NCI-H2081 treated with DMSO at 0.1 percent for 48 hours (cell line): ENCODE measurements at places on chromosomes 13 and 19.

GRCh38 chr13:70864731-70865130, 756.5 kb upstream of the KLHL1 start:
- no peak for DNase-seq

- no peak for DNase-seq
These were observed 34.2 kb upstream of the CEBPG start for GRCh38 chr19:33339016-33339984.

DNA sequence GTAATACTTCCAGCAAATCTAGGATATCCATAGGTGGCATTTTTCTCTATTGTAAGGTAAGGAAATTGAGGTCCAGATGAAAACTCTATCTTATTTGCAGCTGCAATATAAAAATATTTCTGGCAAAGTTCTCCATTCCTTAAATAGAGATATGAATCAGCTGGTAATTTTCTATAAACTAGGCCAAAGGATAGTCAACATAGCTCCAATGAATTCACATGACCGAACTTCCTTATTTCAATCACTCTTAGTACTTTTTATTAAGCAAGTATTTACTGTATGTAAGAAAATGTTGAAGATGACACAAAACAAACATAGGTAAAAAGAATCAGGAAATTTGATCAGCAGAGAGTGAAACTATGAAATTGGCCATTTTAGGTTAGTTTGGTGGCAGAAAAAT, 13.0 kb upstream of the LCP1 start:
- DNase-seq, result no peak

DNA sequence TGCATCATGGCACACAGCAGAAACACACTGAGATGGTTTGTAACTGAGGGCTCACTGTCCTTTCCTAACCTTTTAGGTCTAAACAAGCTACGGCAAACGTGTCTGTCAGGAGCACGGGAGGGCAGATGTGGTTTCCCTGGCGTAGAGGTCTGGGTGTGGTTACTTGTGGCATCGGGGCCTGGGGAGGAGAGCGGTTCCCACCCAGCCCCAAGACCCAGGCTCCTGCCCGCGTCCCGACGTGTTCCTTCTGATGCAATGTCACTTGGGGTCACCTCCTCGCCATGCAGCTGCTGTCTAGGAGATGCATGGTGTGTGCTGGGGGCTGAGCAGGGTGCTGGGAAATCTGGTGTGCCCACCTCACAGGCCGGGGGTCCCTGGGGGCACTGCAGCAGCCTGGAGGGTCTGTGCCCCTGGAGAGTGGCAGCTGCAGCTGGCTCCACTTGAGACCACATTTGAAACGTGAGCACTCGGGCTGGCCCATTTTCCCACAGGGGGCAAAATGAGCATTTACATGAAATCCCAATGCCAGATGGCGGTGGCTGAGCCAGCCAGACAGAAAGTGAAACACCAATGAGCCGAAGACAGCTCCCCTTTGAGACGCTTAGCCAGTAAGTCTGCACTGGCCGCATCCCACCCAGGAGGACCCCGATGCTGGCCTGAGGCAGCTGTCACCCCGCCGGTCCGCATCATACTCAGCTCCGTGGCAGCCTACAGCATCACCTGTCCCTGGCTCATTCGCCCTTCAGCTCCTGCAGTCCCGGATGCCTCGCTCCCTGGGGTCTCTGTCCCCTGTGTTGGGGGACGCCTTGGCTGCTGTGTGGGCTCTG, 22.3 kb upstream of the MYDGF start:
- no peak for DNase-seq

DNA sequence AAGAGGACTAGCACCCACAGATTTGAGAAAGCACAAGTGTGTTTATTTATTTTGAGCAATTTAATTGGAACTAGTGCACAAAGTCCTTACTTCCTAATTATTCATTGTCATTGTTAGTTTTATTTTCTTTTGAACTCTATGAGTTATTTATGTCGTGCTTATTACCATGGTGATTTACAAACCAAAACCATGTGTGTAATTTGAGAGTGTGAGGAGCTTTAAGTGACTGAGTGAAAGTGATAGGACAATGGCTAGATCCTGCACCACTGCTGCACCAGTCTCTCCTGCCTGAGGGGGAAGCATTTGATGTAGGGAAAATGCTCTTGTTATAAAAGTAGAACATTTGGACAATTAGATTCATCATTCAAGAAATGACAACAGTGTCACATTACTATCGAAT, 172.3 kb upstream of the KLF12 start:
- DNase-seq, result no peak

DNA sequence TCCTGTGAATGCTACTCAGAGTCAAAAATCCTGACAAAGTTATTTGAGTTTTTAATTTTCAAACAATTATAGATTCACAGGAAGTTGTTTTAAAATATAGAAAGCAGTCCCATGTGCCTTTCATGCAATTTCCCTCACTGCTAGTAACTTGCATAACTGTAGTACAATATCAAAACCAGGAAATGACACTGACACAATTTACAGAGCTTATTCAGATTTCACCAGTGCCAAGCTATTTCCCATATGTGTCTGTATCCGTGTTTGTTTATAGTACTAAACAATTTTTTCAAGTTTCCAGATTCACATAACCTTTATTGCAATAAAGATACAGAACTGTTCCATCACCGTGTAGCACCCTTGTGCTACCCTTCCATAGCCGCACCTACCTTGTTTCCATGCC, 934.6 kb downstream of the PCDH17 start:
- no peak for DNase-seq

DNA sequence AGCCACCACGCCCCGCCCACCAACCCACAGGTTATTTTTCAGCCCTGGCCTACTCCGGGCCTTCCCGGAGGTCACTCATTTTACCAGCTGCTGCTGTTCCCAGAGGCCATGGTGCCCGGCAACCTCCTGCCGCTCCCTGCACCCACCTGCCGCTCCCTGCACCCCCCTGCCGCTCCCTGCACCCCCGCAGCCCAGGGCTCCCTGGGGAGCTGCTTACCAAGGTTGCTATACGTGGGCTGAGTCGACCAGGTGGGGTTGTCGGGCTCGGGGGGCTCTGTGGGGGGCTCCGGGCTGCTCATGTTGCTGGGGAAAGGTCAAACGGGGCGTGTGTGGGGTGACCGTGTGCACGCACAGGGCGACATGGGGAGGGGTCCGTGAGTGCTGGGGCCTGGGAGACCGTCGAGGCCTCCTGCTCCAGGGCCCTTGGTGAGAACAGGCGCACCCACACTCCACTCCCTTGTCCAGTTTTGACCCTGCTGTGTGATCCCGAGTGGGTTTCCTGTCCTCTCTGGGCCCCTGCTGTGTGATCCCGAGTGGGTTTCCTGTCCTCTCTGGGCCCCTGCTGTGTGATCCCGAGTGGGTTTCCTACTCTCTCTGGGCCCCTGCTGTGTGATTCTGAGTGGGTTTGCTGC, 1.2 kb downstream of the PEAK3 start:
- DNase-seq, result no peak

GRCh38 chr19:12668932-12669269, 2.3 kb downstream of the WDR83 start:
- DNase-seq, result no peak

- DNase-seq, result no peak
These were observed 14.6 kb downstream of the NLRP8 start for GRCh38 chr19:55962186-55962585.

GRCh38 chr13:77222909-77223308, 104.0 kb downstream of the MYCBP2 start:
- no peak for DNase-seq

DNA sequence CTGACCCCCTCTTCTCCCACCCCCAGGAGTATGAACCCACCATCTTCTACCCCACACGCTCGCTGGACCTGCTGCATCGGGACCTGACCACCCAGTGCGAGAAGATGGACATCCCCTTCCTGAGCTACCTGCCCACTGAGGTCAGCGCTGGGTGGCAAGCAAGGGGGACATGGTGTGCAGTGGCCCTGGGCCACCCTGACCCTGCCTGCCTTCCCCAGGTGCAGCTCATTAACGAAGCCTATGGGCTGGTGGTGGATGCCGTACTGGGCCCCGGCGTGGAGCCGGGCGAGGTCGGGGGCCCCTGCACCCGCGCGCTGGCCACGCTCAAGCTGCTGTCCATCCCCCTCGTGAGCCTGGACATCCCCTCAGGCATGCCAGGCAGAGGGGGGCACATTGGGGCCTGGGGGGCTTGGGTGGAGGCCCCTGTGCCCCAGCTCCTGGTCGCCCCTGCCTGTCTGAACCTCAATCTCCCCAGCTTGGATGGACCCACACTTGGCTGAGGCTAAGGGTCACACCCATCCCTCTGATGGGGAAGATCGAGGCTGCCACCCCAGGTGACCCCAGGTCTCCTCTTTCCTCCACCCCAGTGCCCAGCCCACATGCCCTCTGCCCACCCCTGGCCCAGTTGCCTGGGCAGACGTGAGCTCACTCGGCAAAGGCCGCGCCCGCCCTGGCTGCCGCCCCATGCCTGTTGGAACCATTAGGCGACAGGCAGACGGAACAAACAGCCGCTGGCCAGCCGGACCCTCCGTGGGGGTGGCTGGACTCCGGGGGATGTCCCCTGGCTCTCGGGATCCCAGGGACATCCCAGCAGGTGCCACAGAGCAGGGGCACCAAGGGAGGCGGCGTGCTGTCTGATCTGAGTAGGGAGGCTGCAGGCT, 2.5 kb upstream of the CILP2 start:
- no peak for DNase-seq

DNA sequence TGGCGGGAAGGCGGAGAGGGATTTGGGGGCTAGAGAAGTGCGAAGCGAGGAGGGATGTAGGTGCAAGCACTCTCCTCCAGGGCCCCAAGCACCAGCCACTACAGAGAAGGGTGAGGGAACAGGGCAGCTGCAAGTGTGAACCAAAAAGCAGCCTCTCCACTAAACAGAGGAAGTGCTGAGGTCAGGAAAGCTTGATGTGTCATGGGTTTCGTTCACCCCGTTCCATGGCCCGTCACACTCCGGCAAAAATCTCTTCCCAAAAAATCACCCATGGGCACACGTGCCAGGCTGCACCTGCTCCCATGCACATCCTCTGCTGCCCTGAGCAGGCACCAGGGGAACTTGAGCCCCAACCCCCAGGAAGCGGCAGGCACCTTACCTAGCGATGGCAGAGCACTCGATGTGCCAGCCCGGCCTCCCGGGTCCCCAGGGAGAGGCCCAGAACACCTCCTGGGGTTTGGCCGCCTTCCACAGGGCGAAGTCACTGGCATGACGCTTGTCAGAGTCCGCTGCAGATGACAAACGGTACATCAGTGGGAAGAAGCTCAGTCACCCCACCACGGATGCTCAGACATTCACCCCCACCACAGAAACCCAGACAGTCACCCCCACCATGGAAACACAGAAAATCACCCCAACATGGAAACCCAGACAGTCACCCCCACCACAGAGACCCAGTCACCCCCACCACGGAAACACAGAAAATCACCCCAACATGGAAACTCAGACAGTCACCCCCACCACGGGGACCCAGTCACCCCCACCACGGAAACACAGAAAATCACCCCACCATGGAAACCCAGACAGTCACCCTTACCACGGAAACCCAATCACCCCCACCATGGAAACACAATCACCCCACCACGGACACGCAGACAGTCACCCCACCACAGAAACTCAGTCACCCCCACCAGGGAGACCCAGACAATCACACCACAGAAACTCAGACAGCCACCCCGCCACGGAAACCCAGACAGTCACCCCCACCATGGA, 29.0 kb downstream of the CARS2 start:
- DNase-seq, result no peak

GRCh38 chr19:16470541-16470910, 1.2 kb downstream of the EPS15L1 start:
- no peak for DNase-seq

- DNase-seq, result no peak
These were observed 59.6 kb downstream of the GPALPP1 start for GRCh38 chr13:45048890-45049407.

DNA sequence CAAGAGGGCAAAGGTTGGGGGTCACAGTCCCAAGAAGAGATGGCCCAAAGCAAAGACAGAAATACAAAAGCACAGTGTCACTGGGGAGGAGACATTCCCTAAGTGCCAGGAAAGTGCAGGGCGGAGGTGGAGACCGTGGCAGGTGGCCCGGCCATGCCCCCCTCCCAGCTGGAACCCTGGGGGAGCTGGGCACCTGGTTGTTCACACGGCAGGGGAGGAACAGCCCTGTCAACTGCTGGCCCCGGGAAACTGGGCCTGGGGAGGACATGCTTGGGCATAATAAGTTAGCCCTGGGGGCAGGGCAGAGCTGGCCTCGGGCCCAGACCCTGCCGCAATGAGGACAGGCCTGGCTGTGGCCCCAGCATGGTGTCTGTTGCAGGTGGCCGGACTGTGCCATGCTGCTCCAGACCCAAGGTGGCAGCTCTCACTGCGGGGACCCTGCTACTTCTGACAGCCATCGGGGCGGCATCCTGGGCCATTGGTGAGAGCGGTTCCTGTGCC, 7.4 kb downstream of the HPN start:
- DNase-seq, result no peak

DNA sequence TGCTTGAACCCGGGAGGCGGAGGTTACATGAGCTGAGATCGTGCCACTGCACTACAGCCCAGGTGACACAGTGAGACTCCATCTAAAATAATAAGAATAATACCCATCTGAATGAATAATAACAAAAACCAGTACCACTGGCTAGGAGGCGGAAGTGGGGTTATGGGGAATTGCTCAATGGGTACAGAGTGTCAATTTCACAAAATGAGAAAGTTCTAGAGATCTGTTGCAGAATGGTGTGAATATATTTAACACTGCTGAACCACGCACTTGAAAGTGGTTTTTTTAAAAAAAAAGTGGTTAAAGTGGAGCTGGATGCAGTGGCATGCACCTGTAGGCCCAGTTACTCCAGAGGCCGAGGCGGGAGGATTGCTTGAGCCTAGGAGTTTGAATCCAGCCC, 18.5 kb downstream of the KLF2 start:
- no peak for DNase-seq

- DNase-seq, result no peak
These were observed 21.6 kb downstream of the LGALS13 start for GRCh38 chr19:39623946-39624345.

DNA sequence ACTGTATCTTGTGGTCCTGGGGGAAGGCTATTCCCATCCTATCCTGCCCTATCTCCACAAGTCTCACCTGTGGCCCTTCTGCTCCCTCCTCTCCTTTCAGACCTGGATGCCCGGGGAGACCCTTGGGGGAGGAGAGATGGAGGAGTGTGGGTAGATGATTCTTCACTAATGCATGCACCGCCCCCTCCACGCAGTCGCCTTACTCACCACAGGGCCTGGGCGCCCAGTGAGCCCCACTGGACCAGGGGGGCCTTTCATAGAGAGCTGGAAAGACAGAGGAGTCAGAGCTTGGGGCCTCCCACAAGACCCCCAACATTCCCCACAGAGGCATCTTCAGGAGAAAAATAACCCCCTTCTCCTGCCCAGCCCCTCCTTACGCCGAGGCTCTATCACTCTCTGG, 14.3 kb downstream of the COL5A3 start:
- no peak for DNase-seq

GRCh38 chr19:1154731-1155351, 19.2 kb downstream of the SBNO2 start:
- no peak for DNase-seq

- DNase-seq, result no peak
These were observed 76.2 kb downstream of the GGACT start for GRCh38 chr13:100512422-100512821.

- no peak for DNase-seq
These were observed 17.2 kb downstream of the BRD4 start for GRCh38 chr19:15315101-15315500.

- DNase-seq, result no peak
These were observed 454.3 kb downstream of the PCDH17 start for GRCh38 chr13:58085819-58086218.
